Activated naive CD8-positive, alpha-beta T cell treated with anti-CD3 and anti-CD28 coated beads for 36 hours (primary cell): ENCODE measurements at places on chromosomes 11 and 22.

- DNase-seq: no peak
Measured at GRCh38 chr11:126546191-126546590, 190.7 kb downstream of the ST3GAL4 start.

GRCh38 chr11:2386591-2386990, 9.5 kb downstream of the CD81 start:
- no peak for DNase-seq

- no peak for DNase-seq
Measured at GRCh38 chr11:14898355-14898754, 6.3 kb upstream of the CYP2R1 start.

DNA sequence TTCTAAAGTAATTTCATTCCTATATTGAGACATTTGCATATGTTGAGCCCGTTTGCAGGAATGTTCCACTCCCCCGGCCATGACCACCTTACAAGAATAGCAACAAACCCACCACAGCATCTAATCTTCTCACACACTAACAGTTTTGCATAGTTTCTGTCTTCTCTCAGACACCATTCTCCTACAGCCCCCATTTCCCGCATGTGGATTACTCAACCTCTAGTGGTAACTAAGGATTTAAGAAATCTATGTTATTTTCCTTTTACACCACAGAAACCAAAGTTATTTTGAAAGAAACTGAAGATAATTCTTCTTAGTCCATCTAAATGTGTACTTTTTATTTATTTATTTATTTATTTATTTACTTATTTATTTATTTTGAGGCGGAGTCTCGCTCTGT, 2.3 kb downstream of the MS4A4E start:
- DNase-seq: no peak

DNA sequence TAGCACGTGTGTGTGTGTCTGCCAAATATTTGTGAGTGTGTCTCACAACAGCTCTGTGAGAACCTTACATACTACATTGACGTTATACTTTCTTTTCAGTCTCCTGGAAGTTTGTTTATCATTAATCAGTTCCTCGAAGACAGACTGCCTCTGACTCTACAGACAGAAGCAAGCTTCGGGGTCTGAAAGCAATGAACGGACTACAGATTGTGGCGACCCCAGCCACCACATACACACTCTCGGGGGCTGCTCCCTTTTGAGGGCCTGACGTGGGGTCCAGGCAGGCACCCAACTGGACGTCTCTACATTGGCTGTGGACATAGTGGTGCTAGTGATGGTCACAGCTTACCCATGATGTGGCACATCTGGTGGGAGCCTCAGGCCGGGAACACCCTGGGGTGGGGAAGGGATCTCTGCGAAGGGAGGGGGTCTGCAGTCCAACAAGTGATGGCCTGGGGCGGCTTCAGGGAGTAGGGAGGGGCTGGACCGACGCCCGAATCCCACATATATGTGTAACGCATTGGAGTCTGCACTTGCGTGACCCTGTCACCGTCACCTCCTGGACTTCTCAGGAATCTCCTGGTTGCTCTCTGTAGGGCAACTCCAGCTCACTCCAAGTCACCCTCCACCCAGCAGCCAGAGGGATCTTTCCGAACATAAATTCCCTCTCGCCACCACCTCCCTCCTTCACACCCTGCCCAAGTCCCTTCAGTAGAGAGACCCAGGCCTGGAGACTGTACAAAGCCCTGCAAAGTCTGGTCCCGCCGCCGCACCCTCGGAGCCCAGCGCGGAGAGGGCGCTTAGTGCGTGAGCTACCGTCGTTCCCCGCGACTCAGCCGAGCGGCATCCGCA, 30.4 kb upstream of the TRIM29 start:
- DNase-seq: no peak

GRCh38 chr11:86769219-86769618, 31.1 kb upstream of the PRSS23 start:
- DNase-seq: no peak

GRCh38 chr22:39174498-39175352, 22.2 kb upstream of the CBX7 start:
- DNase-seq: peak; percentile 63

DNA sequence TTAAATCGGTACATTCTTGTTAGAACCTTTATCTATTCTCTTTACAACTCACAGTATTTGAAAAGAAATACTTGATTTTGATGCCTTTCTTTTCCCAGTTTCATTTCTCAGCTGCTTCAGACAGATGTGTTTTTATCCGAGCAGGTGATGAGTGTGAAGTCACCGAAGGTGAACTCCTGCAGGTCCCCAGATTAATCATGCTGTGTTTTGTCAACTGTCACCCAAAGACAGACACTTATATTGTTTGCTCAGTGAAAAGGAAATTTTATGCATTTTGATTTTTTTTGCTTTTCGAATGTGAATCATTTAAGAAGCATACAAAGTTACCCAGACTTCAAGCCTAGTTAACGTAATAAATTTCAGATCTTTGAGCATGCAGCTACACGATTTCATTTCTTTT, 7.8 kb upstream of the TMPRSS13 start:
- no peak for DNase-seq

DNA sequence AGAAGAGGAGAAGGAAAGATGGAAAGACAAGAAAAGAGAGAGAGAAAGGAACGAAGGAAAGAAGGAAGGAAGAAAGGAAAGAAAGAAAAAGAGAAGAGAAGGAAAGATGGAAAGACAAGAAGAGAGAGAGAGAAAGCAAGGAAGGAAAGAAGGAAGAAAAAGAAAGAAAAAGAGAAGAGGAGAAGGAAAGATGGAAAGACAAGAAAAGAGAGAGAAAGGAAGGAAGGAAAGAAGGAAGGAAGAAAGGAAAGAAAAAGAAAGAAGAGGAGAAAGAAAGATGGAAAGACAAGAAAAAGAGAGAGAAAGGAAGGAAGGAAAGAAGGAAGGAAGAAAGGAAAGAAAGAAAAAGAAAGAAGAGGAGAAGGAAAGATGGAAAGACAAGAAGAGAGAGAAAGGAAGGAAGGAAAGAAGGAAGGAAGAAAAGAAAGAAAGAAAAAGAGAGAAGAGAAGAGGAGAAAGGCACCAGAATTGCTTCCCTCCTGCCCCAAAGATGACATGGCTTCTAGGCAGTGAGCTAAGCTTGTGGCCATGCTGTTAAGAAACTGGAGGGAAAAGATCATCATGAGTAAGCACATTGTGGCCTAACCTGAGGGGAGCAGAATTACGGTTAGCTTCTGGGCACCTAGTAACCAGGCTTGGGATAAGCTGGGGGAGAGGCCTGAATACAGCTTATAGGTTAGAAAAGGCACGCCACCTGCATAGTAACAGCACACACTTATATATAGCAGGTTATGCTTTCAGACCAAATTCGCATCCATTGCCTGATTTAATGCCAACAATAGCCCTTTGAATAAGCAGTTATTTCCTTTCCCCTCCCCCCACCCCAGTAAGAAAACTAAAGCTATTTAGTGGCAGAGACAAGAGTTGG, 2.3 kb upstream of the ST3GAL4 start:
- no peak for DNase-seq

DNA sequence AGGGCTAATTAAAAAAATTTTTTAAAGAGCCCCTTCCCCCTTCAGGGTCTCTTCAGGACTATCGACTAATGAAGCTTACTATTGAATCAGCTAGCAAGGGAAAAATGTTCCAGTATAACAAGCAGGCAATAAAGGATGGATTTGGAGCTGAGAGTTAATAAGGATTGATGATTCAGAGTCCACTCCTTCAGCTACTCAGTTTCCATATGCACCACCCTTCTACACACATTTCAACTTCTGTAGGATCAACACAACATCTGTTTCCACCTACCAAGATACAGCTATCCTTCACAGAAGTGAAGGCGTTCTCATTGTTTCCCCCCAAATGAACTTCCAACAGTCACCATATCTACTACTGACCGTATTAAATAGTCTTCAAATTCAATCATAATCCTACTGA, 6.6 kb upstream of the ALKBH3 start:
- no peak for DNase-seq

GRCh38 chr22:35441489-35442100, 41.7 kb downstream of the MCM5 start:
- no peak for DNase-seq

- peak; percentile 81 for DNase-seq
Measured at GRCh38 chr11:44596525-44597276, 31.2 kb downstream of the CD82 start.

DNA sequence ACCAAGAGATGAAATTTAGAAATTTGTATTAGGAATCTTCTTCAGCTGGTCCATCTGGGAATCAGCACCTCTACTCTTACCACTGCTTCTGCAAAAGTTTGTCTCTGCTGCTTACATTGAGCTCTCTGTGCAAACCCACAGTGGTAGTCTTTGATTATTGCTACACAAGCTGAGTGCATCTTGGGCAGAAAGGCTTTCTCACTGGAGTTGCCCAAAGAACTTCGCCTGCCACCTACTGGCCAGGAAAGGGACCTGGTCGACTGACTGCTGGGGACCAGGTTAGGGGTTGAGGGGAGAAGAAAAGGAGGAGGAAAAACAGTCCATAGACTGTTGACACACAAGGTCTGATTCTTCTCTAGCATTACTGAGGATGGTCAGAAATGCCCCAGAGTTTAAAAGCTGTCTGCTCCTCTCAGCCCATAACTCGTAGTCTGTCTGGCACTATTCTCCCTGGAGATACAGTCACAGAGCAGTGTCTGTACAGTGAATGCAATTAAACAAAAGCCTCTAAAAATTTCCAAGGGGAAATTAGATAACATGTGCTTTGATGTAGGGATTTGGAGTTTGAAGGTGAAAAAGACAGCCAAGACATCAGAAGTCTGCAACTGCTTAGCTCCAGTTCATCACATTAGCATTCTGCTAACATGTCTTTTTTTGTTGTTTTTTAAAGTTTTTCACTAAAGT, 215.0 kb upstream of the CTSC start:
- peak; percentile 57 for DNase-seq

DNA sequence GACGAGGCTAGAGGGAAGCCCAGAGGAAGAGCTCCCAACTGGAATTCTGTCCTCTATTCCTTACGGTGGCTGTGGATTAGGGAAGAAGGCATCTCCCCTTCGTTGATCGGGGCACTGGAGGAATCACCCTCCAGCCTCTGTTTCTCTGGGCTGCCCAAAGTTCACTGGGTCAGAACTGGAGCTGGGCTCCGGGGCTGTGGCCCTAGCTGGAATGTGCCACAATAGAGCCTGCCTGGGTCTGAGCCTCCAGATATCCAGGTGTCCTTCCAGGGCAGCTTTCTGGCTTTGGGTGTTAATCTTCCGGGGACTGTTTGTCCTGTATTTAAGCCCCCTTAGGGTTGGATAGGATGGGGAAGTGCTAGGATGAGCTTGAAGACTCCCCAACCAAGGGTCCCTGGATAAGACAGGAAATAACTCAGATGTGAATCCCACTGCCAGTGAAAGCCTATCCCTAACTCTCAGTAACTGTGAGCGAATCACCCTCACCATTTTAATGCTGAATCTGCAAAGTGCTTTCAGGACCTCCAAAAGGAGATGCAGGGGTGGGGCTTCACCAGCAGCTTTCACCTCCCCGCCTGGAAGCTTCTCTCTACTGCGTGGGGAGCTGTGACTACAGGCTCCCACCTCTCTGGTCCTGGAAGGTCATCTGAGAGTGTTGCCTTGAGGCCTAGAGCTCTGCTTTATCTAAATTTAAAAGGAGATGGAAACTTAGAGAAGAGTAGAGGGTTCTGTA, 9.5 kb downstream of the YPEL4 start:
- DNase-seq: no peak
